ENCODE measurements at places on chromosomes 7 and 10.

DNA sequence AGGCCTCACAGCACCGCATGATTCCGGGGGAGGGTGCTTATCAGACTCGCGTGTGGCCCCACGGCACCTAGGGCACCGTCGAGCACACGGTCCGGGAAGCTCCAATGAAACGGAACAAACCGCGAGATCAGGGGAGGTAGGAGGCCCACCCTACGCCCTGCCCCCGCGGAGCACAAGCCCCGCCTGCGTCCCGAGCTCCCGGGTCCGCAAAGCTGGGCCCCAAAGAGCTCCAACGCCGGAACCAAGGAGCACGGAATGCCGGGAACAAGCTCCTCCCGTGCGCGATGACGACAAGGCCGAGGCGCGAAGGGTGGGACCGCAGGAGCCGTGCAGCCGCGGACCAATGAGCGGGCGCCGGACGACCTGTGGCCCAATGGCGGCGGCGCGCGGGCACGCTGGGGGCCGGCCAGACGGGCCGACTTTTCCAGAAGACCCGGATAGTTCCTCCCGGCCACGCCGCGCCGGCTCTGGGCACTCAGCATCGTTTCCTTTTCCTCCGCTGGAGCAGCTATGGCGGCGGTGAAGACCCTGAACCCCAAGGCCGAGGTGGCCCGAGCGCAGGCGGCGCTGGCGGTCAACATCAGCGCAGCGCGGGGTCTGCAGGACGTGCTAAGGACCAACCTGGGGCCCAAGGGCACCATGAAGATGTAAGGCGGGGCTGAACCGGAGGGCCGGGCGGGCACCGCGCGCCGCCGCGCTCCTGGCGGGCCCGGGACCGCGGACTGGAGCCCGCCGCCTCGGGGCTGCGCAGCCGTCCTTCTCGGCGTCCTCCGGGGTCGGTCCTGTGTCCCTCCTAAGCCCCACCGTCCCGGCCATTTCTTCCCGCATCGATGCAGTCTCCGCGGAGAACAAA, at the start of the genes CCT6A and PSPH:
TSS of gene CCT6A (plus strand) at position 427 of the 853 bp plus-strand sequence. CDS start at position 511, 84 bp downstream.
TSS of gene PSPH (minus strand) at position 106 of the 853 bp plus-strand sequence. CDS start 30,232 bp downstream, outside the sequence.
- peak; percentile 100 for DNase-seq

GRCh38 chr10:100927266-100927665, 14.5 kb downstream of the SLF2 start:
- DNase-seq, result no peak

DNA sequence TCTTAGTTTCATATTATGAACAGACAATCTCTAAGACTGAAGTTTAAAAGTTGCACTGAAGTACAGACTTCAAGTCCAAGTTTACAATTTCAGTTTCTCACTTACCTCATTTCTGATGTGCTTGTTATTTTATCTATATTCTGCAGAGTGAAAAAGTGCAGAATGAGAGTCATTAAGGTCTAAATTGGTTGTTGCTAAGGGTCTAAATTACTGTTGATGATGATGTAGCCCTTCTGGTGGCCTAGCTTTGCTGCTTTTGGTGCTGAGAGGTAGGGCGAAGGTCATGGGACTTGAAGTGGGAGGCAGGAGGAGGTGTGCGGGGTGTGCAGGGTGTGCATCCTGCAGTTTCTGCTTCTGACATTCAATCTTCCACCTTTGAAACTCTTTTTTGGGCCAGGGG, 38.8 kb upstream of the NRP1 start:
- DNase-seq, result no peak

- DNase-seq, result no peak
Observed at GRCh38 chr10:71998840-71999194, 34.6 kb downstream of the CHST3 start.

DNA sequence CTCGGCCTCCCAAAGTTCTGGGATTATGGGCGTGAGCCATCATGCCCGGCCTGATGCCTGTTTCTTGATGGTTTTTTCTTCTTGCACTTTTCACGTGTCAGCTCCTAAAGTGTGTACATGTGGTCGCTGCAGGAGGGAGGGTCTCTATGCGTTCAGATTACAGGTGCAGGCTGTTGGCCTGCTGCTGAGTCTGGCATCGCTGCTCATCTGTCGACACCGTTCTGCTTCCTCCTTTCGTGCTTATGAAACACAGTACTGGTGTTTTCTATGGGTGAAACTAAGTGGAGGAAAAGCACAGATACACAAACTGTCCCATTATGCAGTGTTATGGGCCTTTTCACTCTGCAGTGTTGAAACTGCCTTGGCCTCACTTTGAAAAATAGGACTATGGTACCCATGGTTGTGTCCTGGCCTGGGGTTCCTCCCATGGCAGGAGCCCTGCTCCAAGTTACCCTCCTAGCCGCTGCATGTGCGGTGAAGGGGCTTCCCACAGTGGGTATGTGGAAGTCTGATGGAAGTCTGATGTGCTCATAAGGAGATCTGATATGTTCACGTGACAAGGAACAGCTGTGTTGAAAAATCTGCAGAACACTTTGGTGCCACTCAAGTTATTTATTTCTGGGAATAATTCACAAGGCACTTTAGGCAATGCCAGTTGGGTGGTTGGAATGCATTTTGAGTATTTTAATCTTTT, 23.5 kb downstream of the OGDH start:
- DNase-seq, result no peak

GRCh38 chr7:116918704-116919103, 34.6 kb upstream of the ST7 start:
- DNase-seq, result no peak

DNA sequence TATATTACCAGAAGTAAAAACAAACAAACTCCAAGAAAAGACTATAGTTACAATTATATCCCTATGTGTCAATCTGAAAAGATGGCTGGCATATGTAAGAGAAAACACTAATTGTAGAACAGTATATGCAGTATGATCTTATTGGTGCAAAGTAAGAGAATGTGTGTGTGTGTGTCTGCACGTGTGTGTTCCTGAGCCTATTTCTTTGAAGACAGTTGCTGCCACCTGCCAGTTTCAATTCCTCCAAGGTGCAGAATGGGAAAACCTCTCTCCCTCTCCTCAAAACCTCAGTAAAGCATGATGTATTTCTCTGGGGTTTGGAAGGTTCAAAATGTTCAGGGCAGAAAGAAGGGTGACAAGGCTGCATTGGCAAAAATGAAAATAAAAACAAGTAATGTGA, 8.8 kb upstream of the SFTPA1 start:
- peak; percentile 42 for DNase-seq

DNA sequence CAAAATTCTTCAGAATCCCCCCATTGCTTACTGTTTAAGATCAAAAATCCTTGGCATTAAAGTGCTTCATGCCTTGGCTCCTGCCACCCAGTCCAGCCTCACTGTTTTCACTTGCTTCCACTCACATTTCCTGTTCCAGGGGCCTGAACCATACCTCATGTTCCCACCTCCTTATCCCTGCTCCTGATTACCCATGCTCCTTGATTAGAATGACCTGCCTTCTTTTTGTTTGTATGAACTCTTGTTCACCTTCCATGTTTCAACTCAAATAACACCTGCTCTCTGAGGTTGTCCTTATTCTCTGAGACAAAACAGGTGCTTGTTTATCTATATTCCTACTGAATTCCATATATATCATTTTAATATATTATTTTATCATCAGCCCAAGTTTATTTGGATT, 77.1 kb upstream of the VSTM2A start:
- DNase-seq, result no peak

DNA sequence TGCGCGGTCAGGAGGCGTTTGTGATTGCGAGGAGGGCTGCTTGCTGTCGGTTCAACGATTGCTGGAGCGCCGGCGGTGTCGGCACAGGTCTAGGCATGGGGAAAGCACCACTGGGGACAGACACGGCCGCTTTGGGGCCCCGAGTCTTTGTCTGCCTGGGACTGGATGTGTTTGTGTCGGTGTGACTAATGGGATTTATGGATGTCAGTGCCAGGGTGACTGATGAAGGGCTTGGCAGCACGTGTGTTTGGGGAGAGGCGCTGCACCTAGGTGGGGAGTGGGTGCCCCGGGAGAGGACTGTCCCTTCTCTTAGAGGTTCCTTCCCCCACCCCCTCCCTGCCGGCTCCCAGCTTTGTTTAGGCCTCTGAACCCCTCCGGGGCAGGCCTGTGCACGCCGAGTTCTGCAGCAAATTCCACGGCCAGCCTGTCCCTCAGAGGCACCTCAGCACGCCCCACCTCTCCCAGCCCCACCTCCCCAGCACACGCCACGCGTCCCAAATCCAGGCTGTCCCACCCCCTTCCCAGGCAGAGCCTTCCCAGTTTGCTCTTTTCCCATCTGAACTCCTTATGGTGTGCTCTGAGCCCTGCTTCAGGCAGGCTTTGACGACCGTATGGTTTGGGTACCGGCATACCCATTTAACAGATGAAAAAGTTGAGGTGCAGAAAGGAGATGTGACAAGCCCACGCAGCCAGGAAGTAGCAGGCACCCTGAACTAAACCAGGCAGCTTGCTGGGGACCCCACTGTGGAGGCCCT, 6.4 kb upstream of the TNRC18 start:
- no peak for DNase-seq

GRCh38 chr10:67280405-67280804, 354.6 kb downstream of the LRRTM3 start:
- DNase-seq, result no peak

GRCh38 chr7:149547126-149547525, 49.5 kb upstream of the ZNF746 start:
- no peak for DNase-seq

DNA sequence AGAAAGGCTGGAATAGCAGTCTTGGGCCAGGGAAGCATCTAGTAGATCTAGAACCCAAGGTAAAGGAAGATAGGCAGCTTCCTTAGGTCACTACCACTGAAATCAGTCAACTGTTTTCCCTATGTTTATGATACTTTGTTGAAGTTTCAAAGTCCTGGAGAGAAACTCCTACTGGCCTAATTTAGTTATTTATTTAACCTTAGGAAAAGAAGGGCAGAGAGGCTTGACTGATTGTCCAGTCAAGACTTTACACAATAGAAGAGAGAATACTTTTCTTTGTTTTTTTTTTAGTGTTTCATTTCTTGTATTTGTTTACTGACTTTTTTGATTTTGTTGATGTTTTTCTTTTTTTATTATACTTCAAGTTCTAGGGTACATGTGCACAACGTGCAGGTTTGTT, 138.9 kb upstream of the PHYHIPL start:
- DNase-seq, result no peak

DNA sequence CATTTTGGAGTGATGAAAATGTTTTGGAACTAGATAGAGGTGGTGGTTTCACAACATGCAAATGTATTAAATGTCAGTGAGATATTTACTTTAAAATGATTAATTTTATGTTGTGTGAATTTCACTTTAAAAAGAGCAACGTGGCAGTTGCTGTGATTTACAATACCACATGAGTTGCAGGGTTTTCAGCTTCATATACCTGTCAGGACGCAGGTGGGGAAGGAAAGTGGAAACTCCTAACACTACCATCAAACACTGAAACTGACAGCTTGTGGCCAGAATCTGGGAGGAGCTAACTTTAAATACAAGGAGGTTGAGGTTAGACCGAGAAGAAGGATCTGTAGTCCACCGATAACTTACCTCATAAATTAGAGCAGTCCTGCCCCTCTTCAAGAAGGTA, 168.9 kb upstream of the TMEM72 start:
- DNase-seq, result no peak

DNA sequence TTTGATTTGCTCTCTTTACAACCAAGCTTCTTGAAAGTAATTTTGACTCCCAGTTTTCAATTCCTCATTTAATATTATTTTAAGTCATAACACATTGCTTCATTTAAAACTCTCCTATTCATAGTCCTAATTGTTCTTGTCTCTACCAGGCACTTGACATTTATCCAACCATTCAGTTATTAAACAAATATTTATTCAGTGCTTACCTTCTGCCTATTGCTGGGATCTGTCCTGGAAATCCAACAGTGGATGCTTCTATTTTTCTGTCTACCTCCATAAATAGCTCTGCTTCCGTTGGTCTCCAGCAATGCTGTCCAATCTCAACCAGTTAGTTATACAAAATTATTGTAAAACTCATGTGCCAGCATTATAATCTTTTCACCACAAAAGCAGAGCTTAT, 615.1 kb downstream of the ZWINT start:
- no peak for DNase-seq

GRCh38 chr10:53469383-53469782, 696.8 kb upstream of the MBL2 start:
- DNase-seq, result no peak

- no peak for DNase-seq
Observed at GRCh38 chr10:6701289-6701688, 121.2 kb upstream of the PRKCQ start.

- DNase-seq, result no peak
Observed at GRCh38 chr7:122257056-122257455, 47.5 kb downstream of the FEZF1 start.

GRCh38 chr7:32179567-32179966, 109.4 kb upstream of the PDE1C start:
- DNase-seq, result no peak

DNA sequence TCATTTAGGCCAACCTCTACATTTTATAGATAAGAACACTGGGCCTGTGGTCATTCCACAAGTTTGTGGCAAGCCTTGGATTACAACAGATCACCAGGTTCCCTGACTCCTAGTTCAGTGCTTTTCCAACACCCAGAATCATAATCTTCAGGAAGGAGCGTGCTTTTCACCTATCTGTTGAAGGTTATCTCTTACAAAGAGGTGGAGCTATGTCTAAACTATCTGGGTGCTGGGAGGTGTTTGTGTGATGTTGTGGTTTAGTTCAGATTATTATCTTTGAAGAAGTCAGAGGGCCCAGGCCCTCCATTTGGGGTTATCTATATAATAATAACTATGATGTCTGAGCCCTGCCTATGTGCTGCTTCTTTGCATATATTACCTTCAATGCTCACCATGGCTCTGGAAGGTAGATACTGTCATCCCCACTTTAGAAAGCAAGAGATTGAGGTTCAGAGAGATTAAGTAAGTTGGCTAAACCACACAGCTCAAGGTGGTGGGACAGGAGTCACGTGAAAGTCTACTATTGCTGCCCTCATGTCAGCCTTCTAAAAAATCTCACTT, 24.0 kb downstream of the IL2RA start:
- DNase-seq, result no peak

DNA sequence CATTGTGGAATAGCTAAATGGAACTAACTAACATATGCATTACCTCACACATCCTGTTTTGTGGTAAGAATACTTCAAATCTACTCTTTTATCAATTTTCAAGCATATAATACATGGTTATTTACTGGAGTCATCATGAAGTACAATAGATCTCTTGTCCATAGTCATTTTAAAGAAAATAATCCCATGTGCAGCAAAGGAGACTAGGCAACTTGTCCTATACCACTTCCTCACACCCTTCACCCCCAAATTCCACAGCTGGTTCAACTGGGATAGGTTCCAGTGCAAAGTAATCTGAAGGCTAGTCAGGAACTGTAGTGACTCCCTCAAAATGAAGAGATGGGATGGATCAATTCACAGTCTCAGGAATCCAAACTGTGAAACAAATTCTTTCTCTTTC, 176.1 kb downstream of the SGMS1 start:
- no peak for DNase-seq

Data from Karpas-422 (cell line).